Ascending aorta (tissue), 2 donors: ENCODE measurements at places on chromosomes 3 and 15. TPM values are rescaled to one million over a fixed set of nuclear protein-coding genes. Genes with fewer than 3 reads are reported as not detected.

Gene SOX14
- not detected for total RNA-seq

DNA sequence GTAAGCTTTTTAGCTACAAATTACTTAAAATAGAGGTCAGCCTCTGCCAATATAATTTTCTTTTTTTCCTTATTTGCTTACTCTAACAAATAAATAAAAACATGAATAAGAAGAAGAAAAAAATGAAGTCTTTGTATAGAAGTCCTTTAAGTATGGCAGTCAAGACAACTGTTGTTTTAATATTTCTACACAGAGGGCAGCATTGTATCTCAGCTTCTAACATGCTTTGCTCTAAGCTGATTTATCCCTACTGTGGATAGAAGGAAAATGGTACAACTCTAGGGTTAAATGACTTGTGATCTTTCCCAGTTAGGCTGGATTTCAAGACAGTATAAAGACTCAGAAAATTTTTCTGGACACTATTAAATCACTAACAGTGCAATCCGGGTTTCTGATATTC is 104.3 kb upstream of the MEIS2 start:
- no peak overlapping the region for H3K27ac ChIP-seq
- no peak for DNase-seq
- no peaks in the 10 kb centered on the region for H3K27me3 ChIP-seq
- H3K4me3 ChIP-seq: no peak overlapping the region

Gene NME9
- not detected for total RNA-seq

GRCh38 chr15:81254916-81255290 is 58.2 kb downstream of the IL16 start:
- no peaks in the 10 kb centered on the region for H3K4me1 ChIP-seq
- DNase-seq: no peak
- no peaks in the 10 kb centered on the region for H3K27me3 ChIP-seq
- no peak overlapping the region for H3K27ac ChIP-seq
- no peaks in the 10 kb centered on the region for H3K36me3 ChIP-seq

DNA sequence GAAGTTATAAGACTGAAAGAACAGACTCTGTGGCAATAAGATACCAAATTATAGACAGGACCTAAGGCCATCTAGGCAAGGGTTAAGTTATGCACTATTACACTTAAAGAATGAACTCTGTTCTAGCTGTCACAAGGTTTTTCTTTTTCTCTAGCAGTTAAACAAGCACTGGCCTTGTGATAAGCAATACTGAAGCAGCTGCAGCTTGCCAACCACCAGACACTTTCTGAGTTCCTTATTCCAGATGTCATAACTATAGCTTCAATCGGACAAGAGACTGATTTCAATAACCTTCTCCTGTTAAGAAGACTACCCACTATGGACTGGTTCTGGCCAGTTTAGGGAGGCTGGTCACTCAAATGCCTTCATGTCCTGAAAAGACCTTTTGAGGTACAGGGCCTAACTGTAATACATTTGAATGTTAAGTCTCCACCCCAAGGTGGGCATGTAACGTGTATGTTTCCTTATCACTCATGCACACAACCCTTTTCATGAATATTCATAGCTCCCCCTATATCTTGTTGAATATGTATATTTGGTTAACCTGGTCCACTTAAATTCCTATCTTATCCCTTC is 85.8 kb downstream of the CFAP20DC start:
- H3K27me3 ChIP-seq: no peaks in the 10 kb centered on the region
- no peak overlapping the region for H3K27ac ChIP-seq
